ENCODE measurements at places on chromosomes 1 and 21.

GRCh38 chr1:112878321-112878720 lies 77.7 kb downstream of the SLC16A1 start:
- peak; percentile 33 for DNase-seq

- no peak for DNase-seq
Observed at GRCh38 chr1:216553040-216553439, 129.8 kb upstream of the USH2A start.

DNA sequence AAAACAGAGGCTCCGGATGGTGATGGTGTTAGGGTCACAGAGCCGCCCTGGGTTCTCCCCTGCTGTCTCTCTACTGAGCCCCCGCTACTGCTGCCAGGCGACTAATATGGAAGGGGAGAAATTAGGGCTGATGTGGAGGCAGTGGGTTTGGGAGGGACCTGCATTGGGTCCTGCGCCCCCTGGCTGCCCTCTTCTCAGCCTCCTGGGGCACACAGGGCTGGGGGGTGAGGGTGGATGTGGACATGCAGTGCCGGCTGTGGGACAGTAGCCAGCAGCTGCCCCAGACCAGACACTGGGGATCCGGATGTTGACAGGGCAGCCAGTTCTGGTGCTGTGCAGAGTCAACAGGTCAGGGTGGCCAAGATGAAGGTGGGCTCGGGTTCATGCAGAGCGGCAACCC lies 1.5 kb upstream of the CLCNKB start:
- DNase-seq: no peak

DNA sequence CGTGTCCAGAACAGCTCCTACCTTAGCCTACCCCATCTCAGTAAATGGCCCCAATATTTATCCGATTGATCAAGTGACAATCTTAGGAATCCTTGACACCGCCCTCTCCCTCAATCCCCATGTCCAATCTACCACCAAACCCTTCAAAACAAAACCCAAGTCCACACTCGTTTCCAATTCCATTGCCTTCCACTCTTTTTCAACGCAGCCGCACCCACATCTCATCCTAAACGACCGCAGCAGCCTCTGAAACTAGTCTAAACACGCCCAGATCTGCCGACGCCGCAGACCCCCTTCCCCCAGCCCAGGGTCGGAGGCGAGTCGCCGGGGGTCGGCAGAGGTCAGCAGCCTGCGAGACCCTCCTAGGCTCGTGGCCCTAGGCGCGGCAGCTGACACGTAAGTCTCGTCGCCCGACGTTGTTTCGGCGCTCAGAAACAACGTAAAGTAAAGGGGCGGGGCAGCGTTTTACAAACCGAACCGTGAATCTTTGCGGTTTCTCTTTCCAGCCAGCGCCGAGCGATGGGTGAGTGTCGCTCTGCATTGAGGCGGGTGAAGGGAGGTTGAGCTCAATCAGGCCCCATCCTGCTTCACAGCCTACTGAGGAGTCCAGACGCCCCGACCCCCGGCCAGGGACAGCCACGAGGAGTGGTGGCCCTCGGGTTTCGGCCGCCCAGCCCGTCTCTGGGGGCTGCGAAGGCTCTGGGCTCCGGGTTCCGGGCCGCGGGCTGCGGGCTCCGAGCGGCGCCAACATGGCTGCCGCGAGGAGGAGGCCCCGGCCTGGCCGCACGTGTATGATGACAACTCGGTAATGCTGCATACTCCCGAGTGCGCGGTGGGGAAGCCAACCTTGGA lies at the start of gene RPS8:
Gene RPS8, plus strand, starts transcription at position 463 of the 852 bp plus-strand sequence. Its CDS starts 57 bp downstream, at position 520.
- peak; percentile 89 for DNase-seq

- no peak for DNase-seq
Observed at GRCh38 chr1:40926441-40926840, 53.1 kb upstream of the CTPS1 start.

- DNase-seq: no peak
Observed at GRCh38 chr1:158509471-158510156, 37.6 kb downstream of the OR10R2 start.

DNA sequence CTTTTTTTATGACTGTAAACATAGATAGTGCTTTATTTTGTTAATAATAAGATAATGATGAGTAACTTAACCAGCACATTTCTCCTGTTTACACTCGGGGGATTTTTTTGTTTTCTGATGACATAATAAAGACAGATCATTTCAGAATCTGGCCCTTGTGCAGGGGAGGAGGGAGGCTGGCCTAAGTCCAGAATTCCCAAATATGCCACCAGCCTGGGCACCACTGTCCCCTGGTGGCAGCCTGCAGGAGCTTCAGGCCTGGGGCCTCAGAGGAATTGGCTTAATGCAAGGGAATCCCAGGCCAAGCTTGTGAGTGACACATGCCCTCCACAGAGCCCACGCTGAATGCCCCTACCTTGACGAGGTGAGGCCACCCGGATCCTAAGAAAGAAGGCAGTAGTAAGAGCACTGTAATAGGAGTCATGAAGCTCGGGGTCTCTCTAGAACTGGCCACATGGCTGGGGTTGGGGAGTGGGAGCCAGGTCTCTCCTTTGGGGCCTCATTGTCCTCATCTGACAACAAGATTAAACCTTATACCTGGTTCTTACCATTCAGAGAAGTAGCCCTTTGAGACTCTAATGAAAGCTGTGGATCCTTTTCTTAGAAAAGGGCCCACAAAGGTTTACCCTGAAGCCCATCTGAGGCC lies 24.1 kb downstream of the ETNK2 start:
- peak; percentile 63 for DNase-seq

DNA sequence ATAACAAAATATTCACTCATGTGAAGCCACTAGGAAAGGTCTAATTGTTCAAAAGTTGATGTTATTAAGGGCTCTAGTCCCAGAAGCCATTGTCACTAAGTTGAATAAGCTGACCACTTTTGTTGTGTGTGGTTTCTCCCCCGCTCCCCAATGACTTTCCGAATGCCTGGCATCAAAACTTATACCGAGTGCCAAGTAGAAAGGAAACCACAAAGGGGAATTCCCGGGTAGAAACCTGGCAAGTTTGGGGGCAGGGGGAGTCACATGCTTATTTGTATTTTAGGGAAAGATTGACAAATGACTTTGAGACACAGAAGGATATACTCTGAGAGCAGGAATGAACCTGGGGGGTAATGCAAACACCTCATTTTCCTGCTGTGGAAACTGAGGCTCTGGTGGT lies 154.1 kb downstream of the TGFBR3 start:
- DNase-seq: no peak

- DNase-seq: no peak
Observed at GRCh38 chr1:210600421-210601159, 271.9 kb downstream of the HHAT start.

GRCh38 chr1:222420633-222421032 lies 127.3 kb downstream of the HHIPL2 start:
- DNase-seq: no peak

GRCh38 chr1:204520834-204521709 lies 4.9 kb downstream of the MDM4 start:
- DNase-seq: no peak

DNA sequence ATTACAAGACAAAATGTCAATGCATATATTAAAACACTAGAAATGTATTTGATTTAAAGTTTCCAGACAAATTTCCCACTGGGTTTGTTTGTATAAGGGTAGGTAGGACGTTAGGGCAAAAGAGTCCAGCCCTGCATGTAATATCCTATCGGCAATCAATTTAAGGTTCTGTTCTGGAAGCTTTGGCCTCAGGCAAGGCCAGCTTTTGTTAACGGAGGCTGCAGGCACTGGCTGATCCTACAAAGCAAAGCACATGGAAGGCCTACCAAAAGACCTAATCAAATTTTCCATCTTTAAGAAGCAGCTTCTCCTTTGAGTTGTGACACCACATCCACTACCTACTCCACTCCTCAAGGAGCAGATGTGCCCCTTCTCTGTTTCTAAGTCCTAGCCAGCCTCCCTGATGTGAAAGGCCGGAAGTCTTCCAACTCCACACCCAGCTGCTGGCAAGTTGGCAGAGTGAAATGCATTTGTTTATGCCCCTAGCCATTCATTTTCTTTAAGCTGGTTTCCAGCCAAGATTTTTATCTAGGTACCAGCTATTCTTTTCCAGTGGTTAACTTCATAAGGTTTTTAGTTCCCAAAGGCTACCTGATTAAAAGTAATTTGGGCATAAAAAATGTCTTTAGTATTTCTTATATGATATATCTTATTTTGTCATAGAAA lies 452.6 kb downstream of the PTBP2 start:
- no peak for DNase-seq

DNA sequence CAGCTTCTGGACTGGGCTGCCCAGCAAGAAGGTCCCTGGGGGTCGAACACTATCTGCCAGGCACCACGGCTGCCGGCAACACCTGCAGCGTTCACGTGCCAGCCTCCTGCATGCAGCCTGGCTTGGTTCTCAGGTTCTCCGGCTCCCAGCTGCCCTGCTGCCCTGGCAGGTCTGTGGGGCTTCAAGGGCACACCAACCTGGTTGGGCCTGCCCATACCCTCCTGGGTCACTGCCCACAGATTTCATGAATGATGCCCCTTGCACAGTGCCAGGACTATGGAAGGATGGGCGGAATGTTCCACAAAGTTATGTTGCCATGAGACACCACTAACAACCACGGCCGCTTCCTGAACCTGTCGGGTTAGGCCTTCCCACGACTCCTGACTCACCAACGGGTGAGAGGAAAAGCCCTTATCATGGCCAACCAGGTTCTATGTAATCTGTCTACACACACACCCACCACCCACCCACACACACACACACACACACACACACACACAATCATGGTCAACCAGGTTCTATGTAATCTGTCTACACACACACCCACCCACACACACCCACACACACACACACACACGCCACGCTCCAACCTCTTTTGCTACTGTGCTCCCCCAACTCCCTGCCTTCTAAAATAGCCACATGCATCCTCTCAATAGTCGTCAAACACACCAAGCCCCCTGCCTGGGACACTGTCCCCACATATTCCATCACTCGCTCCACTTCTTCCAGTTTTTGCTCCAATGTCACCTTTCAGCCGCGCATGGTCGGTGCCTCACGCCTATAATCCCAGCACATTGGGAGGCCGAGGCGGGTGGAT lies 32.2 kb downstream of the HSPG2 start:
- DNase-seq: no peak

GRCh38 chr1:230054092-230054749 lies 12.8 kb upstream of the GALNT2 start:
- no peak for DNase-seq

DNA sequence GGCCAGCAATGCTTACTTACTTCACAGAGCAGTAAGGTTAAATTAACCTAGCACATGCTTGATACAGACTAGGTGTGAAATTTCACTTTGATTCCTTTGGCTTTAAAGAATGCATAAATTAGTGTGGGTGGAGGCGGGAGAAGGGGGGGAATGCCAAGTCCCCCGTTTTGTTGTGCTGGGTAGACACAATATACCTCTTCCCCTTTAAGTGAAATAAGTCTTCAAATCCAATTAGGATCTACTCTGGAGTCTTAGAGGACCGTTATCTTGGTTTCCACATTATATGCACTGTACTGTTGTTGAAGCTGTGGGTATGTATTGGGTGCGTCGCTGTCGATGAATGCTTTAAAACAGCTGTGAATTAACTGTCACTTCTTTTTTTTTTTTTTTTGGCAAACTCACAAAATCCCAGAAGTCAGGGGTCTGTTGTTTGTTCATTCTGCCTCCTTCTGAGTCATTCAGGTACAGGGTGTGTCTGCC lies 1.6 kb upstream of the S1PR1 start:
- no peak for DNase-seq

- no peak for DNase-seq
Observed at GRCh38 chr1:31497601-31498000, 78.7 kb upstream of the TINAGL1 start.

- DNase-seq: no peak
Observed at GRCh38 chr1:43348343-43348808, 10.4 kb upstream of the CDC20 start.

DNA sequence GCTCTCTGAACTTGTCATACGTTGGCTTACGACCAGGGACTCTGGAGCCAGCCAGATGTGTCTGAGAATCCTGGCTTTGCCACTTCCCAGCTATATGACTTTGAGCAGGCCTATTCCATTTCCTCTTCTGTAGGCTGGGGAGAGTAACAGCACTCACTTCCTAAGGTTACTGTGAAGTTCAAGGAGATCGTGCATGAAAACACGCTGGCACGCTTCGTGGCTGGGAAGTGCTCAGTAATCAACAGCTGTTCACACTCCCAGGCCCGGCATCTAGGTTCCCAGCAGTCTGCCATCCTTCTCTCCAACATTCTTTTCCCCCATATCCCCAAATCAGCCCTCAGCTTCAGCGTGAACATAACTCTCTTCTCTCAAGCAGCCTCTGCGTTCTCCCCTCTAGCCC lies 2.0 kb downstream of the ASCL5 start:
- no peak for DNase-seq

GRCh38 chr1:197024460-197024859 lies 42.6 kb downstream of the F13B start:
- no peak for DNase-seq

DNA sequence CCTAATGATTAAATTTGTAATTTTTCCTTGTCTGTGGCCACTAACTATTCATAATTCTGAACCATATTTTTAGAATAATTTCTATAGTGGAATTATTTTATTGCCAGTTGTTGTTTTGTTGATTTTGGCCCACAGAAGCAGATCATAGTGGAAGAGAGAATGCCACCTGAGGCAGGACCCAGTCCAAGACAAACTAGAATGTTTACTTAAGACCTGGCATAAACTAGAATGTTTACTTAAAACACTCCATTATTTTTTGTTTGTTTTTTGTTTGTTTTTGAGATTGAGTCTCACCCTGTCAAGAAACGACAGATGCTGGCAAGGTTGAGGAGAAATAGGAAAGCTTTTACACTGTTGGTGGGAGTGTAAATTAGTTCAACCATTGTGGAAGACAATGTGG lies 310.2 kb downstream of the MRPL39 start:
- no peak for DNase-seq

- no peak for DNase-seq
Observed at GRCh38 chr1:87436534-87436933, 107.9 kb downstream of the LMO4 start.

DNA sequence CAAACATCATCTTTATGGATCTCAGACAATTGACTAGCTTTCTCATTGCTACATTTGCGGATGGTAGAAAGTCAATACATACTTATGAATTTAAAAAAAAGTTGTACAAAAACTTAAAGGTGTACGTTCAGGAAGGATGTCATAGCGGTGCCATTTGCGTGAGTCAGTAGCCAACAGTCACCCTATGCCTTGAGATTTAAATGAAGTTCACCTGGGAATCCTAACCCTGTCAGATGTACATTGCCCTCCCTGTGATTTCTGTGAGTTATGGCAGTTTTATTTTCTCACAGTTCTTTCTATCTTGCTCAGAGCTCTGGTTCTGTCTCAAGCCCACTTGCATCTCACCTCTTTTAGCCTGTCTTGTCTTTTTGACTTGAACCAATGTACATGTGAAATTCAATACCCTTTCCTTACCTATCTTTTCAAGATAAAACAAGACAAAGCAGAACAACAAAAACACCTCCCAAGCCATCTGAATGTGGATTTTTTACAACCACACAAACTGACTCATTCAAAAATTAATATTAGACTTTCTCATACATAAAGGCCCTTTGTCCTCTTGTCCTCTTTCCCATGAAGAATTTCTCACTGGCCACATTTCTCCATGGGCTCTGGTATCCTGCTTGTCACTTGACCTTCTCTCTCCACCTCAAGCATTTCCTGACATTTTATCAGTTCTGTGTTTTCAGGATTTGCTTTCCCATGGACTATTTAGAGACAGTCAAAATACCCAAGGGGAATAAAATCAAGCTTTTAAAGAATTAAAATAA lies 25.3 kb upstream of the ZNF697 start:
- DNase-seq: no peak
